ENCODE measurements at places on chromosomes 13 and 19. TPM values are rescaled to one million over a fixed set of nuclear protein-coding genes. Genes with fewer than 3 reads are reported as not detected.

The CDADC1 gene
- 9.8 TPM for total RNA-seq

The TIMM50 gene
- total RNA-seq, result 223 TPM

The OVOL3 gene
- total RNA-seq, result 0.45 TPM

The PSG1 gene
- total RNA-seq, result 0.12 TPM

The C19orf85 gene
- total RNA-seq, result not detected

The NOTCH3 gene
- 16.4 TPM for total RNA-seq

The KLK11 gene
- total RNA-seq, result not detected

The PRR19 gene
- total RNA-seq, result 4.2 TPM

The TSHZ3 gene
- total RNA-seq, result 2.2 TPM

The SEMA6B gene
- total RNA-seq, result 5.8 TPM

The CCDC70 gene
- total RNA-seq, result not detected

The EFNA2 gene
- total RNA-seq, result 2.2 TPM

The MEX3D gene
- total RNA-seq, result 11.3 TPM

The CATSPERD gene
- total RNA-seq, result 0.03 TPM

The SIGLEC11 gene
- 0.13 TPM for total RNA-seq

The RASL11A gene
- 4.8 TPM for total RNA-seq

The ZNF568 gene
- 0.84 TPM for total RNA-seq

The SIGLECL1 gene
- total RNA-seq, result not detected

The TTC9B gene
- total RNA-seq, result 0.61 TPM

The BORA gene
- 7.2 TPM for total RNA-seq
